ENCODE measurements at places on chromosomes 11 and 22.

DNA sequence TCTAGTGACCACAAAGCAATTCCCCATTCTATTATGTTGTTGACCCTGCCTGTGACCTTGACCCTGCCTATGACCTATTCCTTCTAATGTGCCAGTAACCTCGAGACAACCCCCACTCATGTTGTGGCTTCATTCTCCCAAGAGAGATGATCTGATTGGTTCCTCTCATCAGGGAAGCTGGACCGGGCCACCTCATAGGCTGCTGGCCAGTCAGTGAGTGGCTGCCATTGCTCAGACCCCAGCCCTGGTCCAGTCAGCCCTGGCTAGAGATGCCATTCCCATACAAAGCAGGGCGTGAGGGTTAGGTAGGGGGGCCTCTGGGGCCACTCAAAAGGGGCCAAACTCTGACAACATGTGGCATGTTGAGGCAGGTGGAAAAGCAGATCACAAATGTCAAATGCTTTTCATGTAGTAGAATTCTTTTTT lies 11.9 kb downstream of the SLC29A2 start:
- DNase-seq = no peak

GRCh38 chr11:95182397-95182796 lies 48.6 kb downstream of the SESN3 start:
- DNase-seq = no peak

GRCh38 chr22:22749167-22749758 lies 104.8 kb downstream of the GGTLC2 start:
- DNase-seq = no peak

DNA sequence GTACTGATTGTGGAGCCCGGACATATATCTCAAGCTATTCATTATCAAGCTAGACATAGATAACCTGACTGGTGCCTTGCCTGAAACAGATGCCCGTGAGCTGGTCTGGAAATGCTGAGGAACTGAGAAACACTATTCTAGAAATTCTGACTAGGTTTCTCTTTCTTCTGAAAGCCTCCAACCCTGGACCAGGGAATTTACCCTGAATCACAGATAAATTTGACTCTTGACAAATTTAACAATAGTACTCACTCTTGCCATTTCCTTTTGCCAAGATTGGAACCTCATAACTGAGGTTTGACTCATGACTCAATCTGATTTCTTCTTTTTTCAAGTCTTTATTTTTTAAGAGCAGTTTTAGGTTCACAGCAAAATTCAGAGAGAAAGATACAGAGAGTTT lies 189.6 kb upstream of the SYN3 start:
- no peak for DNase-seq

GRCh38 chr11:31442086-31442485 lies 67.3 kb downstream of the IMMP1L start:
- peak; percentile 48 for DNase-seq

DNA sequence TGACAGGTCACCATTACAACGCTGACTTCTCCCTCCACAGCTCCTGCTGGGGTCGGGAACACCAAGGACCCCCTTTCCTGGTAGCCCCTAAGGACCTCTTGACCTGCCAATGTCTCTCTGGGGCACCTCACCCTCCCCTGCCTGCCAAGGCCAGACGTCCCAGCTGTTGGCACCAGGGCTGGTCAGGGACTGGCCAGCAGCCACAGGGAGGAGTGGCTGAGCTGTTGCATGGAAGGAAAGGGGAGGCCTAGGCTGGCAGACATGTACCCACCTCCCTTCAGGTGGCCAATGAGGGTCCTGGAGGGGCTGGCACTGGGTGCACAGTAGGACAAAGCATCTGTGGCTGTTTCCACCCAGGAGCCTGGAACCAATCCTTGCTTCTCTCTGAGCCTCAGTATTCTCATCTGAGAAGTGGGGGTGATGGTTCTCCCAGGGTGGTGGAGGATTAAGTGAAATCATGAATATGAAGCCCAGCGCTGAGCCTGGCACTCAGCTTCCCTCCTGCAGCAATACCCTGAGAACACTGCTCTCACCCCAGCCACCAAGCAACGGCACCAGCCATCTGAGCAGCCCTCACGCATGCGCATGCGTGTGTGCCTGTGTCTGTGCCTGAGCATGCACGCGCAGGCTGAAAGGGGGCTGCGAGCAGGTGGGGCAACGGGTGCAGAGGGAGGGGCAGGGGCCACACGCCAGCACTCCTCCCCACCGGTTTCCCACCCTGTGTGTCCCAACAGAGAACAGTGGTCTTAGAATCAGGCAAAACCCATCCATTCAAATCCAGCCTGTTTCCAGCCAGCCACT lies 5.9 kb downstream of the KCNJ4 start:
- DNase-seq = no peak

DNA sequence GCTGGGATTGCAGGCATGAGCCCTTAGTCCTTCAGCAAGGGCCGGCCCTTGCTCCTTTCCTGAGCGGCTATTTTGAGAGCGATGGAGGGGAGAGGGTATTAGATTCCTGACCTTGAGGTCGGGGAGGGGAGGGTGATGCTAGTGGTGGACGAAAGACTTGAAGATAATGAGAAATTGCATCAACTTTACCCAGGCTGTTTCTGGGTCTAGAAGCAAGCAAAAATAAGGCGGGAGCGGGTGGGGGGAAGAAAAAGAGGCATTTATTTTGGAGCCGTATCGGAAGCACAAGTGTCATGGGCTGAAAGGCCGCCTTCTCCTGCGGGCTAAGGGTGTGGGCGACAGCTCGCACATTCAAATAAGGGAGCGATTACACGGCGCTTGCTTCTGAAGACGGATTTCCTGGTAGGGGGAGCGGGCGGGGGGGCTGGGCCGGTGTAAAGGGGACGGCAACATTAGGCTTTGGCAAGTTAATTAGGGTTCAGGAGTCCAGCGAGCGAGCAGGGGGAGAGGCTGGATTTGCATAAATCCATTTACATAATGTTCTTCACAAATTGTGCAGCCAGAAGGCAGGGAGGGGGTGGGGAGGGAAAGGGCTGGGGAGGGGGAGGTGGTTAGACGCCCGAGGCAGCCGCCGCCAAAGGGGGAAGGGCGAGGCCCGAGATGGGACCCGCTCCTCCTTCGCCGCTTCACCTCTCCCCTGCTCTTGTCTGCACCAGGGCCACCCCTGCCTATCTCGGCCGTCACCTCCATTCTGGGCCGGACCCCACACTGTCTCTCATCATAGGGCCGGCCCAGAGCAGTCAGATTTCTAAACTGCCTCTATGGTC lies 245.9 kb downstream of the MIAT start:
- DNase-seq = no peak

- no peak for DNase-seq
Observed at GRCh38 chr11:33307984-33308383, 50.8 kb downstream of the HIPK3 start.

GRCh38 chr11:102716527-102716926 lies 8.2 kb downstream of the MMP8 start:
- no peak for DNase-seq

DNA sequence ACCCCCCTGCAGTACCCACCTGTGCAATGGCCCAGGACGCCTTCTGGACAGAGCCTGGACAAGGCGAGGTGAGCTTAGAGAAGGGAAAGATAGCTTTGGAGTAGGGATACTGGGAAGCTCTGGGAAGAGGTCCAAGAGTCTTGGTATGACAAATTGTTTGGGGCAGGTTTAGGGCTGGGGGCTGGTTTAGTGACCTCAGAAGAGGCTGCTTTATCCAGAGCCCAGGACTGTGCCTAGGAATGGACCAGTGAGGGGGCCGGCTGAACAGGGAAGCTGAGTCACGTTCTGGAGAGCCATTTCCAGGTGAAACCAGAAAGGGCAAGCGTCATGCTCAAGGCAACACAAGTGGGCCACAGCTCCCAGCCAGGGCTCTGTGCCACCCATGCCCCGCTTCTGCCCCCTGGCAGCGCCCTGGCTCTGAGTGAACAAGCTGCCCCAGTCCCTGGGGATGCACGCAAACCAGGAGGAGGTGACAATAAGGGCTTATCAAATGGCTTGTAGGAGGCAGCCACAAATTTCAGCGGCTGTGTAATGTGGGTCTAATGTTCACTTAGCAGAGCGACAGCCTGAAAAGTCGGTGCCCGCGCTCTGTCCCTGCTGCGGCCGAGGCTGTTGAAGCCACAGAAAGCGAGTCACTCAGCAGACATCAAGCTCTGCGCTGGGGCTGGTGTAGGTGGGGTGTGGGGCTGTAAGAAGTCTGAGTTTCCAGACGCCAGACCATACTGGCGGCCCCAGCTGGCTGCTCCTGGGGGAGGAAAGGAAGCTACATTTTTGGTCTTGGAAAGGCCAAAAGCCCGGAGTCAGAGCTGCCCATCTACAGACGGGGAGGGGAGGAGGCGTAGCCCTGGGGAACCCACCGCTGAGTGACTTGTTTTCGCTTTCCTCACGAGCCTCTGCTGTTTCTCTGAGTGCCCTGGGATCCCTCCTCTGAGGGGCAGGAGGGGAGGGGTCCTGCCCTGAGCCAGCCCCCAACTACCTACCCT lies 18.3 kb upstream of the SYT7 start:
- no peak for DNase-seq

- DNase-seq = no peak
Observed at GRCh38 chr11:66907751-66908630, 50.2 kb downstream of the PC start.

- DNase-seq = peak; percentile 96
Observed at GRCh38 chr22:24894220-24894975, 52.1 kb downstream of the LHFPL7 start.

- no peak for DNase-seq
Observed at GRCh38 chr11:60872124-60872960, 5.0 kb downstream of the ZP1 start.

DNA sequence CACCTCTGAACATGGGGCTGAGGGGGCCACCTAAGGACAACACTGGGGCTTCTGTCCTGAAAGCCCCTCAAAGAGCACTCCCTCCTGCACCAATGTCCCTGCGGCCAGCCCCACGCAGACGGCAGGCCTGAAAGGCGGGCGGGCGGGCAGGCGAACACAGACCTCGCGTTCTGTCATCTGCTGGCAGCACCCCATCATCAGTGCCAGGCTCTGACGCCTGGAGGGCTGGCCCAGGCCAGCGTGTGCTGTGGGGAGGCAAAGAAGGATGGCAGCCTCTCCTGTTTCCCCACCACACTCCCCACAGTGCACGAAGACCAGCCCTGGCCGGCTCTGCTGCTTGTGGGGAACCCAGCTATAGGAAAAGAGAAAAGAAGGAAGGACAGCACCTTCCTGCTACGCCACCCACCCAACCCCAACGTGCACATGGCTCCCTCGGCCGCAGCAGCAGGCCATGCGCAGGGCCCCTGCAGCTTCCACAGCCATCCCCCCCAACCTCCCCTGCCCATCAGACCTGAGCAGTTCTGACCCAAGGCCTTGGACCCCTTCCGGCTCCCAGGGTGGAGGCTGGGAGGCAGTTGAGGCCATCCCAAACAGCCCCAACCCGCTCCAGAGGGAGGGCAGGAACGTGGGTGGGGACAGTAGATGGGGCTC lies 3.5 kb downstream of the SBF1 start:
- DNase-seq = no peak

DNA sequence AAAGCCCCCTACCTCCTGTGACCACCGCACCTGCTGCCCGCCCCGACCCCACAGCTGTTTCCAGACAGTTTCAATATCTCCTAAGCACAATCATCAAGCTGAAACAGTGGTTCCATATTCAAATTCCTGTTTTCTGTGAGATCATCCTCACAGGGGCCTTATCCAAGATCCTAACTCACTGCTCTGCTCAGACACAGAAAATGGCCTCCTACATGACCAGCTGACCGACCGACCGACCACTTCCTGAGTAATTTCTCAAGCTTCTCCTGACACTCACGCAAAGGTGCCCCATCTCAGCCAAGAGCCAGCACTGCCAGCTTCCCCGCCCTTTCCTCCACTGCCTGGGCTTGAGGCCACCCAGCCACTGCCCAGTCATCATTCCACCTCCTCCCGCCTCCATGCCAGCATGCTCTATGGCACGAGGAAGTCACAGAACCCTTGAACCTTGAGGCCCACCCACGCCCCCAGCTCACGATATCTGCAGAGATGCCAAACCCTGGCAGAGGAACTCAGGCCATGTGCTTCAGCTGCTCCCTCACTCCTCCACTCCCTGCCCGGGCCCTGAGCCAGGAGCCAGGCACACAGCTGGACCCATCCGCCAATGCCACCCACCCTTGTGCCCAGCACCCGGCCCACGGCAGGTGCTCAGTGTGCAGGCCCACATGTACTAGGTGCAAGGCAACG lies 14.0 kb downstream of the KIAA0930 start:
- no peak for DNase-seq

- DNase-seq = no peak
Observed at GRCh38 chr22:28019360-28019759, 100.3 kb upstream of the PITPNB start.

DNA sequence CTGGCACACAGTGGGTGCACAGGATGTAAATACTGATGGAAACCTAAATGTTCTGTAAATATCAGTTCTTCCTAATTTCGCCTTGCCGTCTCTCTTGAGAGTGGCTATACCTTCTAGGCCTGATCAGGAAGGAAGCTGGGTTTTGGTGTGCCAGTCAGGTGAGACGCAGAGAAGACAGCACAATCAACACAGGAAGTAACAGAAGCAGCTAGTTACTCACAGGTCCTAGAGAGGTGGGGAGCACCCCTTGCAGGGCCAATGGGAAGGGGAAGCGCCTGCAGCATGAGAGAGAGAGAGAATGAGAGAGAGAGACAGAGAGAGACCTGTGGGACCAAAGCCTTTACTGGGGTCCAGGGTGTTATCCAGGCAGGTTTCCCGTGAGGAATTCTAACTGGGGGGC lies 80.8 kb downstream of the FBLN1 start:
- DNase-seq = no peak

DNA sequence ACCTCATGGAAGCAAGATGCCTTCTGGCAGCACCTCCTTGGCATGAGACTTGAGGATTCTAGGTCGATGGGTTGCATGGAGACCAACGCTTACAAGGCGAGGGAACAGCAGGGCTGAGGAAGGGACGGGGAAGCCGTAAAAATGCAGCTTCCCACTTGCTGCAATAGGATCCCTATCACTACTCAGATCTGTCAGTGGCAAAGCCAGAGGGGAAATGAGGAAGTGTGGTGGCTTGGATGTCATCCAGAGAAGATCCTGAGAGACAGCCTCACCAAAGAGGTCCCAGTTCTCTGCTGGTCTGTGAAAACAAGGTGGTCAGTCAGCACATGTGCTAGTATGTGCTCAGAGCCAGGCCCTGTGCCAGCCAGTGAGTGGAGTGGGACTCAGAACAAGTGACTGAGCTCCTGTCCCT lies 22.2 kb downstream of the CYB5R2 start:
- no peak for DNase-seq

GRCh38 chr11:117794135-117794534 lies 2.9 kb downstream of the DSCAML1 start:
- no peak for DNase-seq

DNA sequence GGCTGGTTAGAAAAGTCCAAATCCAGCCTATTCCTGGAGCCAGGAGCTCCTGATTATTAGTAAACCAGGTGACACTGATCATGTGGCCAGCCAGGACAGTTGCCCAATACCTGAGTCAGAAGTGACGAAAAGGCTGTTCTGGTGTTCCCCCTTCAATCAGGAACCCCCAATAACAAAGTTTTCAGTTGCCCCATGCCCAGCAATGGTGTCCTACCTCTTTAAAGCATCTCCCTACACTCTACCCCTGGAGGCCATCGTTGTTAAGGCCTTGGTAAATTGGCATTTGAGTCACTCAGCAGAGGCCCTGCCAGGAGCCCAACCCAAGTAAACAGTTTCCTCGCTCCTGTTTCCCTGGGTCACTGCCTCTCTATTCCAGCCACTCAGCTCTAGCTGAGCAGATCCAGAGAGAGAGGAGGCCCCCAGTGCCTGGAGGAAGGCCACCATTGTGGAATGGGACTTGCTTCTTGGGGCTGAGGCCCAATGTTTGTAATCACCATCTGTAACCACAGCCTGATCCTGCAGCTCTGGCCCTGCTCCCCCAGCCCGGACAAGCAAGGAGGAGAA lies 25.0 kb downstream of the ARHGAP1 start:
- no peak for DNase-seq

Data from SHP77 treated with DMSO at 0.1 percent for 48 hours (cell line).